CD14-positive monocyte (primary cell): ENCODE measurements at places on chromosomes 6 and 20.

DNA sequence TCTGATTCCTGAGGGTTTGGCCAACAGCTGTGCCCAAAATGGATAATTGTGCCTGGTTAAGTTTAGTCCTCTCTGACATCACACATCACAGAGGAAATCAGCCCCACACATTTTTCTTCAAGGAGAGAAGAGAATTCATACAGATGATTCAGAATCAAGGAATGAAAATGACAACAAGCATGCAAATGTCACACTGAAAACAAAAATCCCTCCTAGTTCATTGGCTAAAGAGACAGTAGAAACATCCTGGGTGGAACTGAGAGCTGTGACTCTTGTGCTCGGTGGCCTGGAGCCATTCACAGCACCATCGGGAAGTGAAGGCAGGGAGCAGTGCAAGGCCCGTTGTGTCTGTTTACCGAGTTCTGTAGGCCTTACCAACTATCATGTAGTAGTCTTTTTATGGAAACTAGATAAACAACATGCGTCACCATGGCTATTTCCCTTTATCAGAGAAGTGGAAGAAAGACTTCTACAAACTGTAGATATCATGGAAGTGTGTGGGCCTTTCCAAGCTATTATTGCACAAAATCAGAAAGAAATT, 81.7 kb upstream of the TENT5A start:
- DNase-seq: no peak

DNA sequence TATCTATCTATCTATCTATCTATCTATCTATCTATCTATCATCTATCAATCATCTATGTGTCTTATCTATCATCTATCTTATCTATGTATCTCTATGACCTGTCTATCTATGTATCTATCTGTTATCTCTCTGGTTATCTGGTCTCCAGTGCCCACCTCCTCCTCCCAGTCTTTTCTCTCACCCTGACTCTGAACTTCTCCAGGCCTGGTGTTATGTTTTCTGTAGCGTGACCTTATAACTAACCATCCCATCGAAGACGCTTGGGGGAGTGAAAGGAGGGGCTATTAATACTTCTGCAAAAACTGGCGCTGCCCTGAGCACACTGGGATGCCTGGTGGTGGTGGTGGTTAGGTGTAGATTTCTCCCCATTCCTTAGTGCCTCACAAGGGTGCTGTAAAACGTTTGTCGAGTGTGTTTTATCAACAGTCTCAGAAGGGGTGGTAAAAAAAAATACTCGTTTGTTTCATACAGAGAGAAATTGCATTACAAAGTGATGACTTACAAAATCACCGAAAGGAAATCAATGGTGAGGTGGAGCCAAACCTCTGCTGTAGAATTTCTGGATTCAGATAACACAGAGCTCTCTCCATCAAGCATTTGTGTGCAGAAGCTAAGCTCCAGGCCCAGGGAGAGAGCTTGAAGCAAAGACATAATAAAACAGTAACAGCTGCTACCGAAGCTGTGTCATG, 156.2 kb downstream of the BCAS1 start:
- peak; percentile 62 for DNase-seq

DNA sequence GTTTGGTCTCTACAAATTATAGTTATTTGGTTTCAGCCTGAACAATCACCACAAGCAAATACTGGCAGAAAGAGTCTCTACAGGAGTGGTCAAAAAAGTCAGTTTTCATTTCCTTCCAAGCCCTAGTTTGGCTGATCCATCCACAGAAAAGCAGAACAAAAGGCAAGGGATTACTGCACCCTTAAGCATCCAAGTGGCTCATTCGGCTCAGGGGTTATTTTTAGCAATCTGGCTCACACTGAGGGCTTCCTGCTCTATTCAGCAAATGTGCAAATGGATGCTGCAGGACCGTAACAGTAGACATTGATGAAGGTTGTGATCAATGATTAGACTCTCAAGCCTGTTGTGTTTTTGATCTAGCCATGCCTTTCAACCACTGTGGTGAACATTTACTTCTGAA, 62.2 kb upstream of the FABP7 start:
- DNase-seq: peak; percentile 49

GRCh38 chr6:134870677-134871498, 79.0 kb downstream of the ALDH8A1 start:
- no peak for DNase-seq

DNA sequence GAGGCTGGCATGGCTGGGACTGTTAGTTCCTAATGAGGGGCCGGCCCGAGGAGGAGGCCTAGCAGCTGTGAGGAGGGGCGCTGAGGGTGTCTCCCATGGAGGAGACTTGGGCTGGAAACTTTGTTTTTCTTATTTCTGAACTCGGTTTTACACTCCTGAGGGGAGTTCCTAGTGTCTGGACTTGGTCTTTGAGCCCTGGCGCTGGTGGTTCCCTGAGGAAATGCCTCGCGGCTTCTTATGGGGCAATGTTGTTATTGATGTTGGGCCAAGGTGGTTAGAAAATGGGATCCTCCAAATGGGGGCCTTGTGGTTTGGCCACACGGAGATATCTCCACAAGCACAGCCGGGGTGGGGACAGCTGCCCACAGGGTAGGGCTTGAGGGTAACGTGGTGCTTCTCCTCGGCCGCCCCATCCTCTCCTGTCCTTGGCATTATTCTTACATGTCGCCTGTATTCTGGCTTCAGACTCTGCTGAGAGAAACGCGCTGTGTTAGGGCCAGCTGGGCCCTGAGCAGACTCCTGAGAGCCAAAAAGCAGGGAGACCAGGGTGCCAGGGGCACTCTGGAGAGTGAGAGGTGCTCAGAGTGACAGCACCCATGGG, 136.9 kb downstream of the FOXO3 start:
- DNase-seq: no peak

DNA sequence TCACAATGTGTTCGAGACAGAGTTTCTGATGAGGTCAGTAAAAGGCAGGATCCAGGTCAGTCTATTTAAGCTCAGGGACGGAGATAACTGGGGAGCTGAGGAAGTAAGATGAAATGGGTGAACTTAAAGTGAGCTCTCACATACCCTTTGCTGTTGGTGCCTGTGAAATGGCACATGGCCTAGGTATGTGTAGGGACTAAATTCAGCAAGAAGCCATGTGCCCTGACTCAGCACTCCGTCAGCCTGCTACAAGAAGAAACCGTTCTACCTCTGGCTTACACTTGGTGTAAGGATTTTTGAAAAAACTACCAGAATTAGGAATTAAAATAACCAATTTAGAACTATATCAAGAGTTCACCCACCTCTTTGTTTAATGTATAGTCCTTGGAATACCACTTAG, 41.1 kb upstream of the TRDN start:
- no peak for DNase-seq

DNA sequence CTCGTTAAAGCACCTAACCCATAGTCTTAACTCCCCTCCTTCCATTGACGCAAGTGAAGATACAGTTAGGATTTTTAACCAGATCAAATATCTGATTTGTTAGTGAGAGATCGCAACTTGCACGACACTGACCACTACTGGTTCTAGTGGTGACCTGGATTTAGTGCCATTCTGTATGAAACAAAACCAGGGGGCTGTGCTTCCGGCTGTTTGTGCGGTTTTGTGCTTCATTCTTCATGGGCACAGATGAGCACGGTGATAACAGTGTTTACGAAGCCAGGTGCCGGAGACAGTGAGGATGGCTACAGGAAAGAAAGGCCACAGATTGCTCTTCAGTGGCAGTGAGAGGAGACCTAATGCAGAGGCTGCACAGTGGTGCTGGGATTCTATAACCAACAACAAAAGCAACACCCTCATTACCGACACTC, 75.5 kb downstream of the NOL4L start:
- DNase-seq: no peak

- peak; percentile 32 for DNase-seq
Measured at GRCh38 chr6:147135211-147135681, 69.0 kb upstream of the STXBP5 start.

DNA sequence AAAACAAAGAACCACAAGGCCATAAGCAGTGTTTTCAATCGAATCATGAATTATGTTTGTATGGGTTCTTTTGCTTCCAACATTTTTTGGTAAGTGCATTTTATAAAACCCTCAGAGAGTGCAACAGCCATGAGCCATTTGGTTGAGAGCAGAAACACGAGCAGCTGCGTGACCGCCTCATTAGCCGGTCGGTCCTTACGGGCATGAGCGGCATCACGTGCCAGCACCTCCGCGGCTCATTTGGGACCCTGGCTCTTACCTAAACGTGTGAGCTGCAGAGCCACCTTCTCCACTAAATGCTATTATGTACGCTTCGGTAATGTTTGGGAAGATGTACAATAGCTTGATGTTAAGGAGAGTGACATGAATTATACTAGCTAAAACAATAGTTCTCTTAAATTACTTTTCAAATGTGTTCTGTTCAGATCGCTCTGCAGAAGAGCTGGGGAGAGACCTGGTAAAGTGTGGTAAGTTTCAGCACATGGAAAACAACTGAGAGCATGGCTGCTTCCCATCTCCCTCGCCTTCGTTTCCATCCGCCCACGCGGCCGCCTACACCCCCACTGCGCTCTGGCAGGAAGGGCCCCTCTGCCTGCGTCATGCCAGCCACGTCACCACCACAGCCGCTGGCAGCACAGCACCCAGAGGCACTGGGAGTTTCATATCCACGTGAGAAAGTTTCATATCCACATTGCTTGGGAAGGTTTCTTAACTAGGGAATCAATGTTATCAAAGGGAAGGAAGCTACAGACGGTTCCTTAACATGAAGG, 23.7 kb upstream of the PDE10A start:
- DNase-seq: no peak

GRCh38 chr6:133502441-133503335, 261.5 kb downstream of the EYA4 start:
- DNase-seq: no peak

- DNase-seq: no peak
Measured at GRCh38 chr6:111564482-111564945, 41.2 kb downstream of the TRAF3IP2 start.

DNA sequence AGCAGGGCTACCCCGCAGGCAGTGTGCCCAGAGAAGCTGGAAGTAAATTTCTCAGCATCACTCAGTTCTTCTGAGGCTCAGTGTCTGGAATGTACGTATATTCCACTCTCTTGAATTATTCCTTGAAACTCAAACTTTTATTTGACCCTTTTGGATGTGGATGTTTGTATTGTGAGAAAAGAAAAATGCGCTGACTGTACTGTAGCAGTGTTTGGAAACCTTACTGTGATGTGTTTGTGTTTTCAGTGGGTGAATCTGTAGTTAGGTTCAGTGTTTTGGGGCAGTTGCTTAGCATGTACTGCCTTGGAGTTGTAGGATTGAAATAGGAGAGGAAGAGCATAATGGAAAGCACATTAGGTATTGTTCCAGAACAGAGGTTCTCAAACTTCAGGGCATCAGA, 13.5 kb downstream of the TIAM2 start:
- DNase-seq: no peak

GRCh38 chr6:139553916-139554315, 179.5 kb upstream of the CITED2 start:
- no peak for DNase-seq

- no peak for DNase-seq
Measured at GRCh38 chr20:986733-987355, 15.3 kb downstream of the RSPO4 start.

GRCh38 chr6:144139817-144140216, 10.5 kb upstream of the STX11 start:
- no peak for DNase-seq

DNA sequence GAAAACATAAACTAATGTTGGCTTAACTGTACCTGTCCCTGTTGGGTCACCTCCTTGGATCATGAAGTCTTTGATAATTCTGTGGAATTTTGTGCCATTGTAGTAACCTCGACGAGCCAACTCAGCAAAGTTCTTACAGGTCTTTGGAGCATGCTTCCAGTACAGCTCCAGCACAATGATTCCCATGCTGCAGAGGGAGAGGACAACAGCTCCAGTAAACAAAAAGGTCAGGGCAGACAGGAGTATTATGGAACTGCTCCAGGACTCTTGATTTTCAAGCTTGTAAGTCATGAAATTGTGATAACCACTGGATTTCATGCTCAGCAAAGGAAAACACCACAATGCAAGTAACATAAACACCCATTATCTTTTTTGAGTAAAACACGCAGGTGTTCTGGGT, 2.9 kb downstream of the PPIL1 start:
- no peak for DNase-seq

- no peak for DNase-seq
Measured at GRCh38 chr6:21591446-21591845, 2.1 kb upstream of the SOX4 start.

- no peak for DNase-seq
Measured at GRCh38 chr20:25206063-25206403, 10.5 kb downstream of the ENTPD6 start.

DNA sequence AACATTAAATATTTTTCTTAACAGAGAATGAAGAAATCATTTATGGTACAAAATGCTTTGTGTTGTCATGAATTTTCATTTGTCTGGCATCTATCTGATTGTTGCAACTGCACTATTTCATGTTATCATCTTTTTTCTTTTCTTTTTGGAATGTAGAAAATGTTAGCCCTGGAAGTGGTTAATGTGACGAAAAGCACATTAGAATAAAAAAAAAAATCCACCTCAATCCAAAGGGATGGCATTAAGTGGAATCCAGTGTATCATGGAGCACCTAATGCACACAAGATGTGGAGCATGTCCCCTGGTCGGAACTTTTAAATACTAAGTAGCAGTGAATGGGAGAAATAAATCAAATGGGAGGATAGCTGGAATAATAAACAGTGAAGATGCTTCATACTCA, 172.9 kb upstream of the MCHR2 start:
- DNase-seq: no peak
